AG09309 (cell line): ENCODE measurements at places on chromosomes 16 and 17.

DNA sequence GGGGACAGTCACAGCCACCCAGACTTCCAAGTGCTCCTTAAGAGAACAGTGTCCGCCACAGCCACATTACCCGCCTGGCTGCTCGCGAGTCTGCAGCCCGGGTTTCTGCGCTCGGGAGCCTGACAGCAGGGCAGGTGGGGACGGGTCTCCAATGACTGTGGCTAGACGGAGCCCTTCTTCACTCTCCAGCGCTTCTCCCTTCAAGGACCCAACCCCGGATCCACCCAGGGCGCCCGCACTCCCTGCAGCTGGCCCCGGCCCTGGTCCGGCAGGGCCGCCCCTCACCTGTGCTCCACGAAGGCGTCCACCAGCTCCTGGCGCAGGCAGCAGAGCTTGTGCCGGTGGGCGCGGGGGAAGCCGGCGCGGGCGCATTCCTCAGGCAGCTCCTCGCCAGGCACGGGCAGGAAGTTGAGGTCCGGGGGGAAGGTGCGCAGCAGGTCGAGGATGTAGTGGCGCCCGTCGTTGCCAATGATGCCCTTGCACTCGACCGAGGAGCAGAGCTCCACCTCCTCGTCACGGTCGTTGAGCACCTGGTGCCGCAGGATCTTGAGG, 13.9 kb downstream of the CLUH start:
- DNase-seq = no peak

GRCh38 chr17:78089576-78090281, 38.8 kb downstream of the TMC6 start:
- no peak for DNase-seq

GRCh38 chr17:10793816-10794215, 10.1 kb downstream of the TMEM238L start:
- DNase-seq = no peak

DNA sequence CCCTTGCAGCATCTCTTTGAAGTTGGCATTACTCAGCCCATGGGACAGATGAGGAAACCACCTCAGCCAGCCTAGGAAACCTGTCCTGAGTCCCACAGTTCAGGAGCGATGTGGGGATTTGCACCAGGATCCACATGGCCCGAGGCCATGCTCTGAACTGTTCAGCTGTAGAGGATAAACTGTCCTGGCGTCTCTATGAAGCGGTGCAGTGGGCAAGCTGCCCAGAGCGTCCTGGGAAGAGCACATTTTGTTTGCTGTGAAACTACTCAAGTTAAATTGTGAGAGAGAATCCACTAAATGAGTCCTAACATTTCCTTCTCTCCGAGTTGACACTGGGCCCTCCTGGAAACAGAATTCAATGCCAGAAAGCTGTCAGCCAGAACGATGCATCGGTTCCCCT, 276.6 kb upstream of the TNRC6C start:
- no peak for DNase-seq

GRCh38 chr17:45973099-45973780, 25.8 kb upstream of the STH start:
- no peak for DNase-seq

GRCh38 chr17:62059414-62059813, 5.7 kb downstream of the MED13 start:
- DNase-seq = no peak
